ENCODE measurements at places on chromosomes 5 and 9.

GRCh38 chr5:24773261-24773660 lies 128.5 kb upstream of the CDH10 start:
- no peak for DNase-seq

DNA sequence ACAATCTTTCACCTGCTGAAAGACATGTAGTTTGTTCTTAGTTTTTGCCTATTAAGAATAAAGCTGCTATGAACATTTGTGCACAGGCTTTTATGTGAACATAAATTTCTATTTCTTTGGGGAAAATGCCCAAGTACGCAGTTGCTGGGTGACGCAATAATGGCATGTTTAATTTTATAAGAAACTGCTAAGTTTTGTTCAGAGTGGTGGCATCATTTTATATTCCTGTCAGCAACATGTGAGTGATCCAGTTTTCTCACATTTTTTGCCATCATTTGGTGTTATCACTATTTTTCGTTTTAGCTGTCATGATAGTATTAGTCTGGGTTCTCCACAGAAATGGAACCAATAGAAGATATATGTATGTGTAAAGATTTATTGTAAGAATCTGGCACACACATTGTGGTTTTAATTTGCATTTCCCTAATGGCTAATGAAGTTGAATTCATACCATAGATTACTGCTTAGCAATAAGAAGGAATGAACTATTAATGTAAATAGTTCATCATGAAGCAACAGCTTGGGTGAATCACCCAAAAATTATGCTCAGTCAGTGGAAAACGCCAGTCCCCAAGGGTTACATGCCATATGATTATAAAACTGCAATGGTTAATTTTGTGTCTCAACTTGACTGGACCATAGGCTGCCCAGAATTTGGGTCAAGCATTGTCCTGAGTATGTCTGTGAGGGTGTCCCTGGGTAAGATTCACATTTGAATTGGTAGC lies 358.6 kb downstream of the MSX2 start:
- no peak for DNase-seq

- no peak for DNase-seq
Measured at GRCh38 chr5:135221187-135221473, 177.9 kb downstream of the MACROH2A1 start.

DNA sequence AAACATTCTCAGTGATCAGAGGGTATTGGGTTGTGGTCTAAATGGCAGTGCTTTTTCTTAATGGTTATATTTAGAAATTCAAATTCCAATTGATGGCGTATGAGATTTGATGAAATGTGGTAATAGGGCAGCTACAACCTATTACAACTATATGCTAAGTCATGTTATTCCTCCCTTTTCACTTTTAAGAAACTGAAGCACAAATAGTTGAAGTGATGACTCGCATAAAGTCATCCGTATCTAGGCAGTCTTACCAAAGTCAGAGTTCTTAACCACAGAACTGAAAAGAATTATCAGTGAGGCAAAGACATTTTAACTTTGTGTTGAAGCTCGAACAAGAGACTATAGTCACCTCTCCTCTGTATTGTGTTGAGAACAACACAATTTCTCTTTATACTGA lies 28.2 kb downstream of the C9orf152 start:
- DNase-seq: peak; percentile 11

- DNase-seq: no peak
Measured at GRCh38 chr9:113524468-113524867, 60.9 kb downstream of the RGS3 start.

GRCh38 chr9:136160381-136160841 lies 41.7 kb upstream of the TMEM250 start:
- no peak for DNase-seq

DNA sequence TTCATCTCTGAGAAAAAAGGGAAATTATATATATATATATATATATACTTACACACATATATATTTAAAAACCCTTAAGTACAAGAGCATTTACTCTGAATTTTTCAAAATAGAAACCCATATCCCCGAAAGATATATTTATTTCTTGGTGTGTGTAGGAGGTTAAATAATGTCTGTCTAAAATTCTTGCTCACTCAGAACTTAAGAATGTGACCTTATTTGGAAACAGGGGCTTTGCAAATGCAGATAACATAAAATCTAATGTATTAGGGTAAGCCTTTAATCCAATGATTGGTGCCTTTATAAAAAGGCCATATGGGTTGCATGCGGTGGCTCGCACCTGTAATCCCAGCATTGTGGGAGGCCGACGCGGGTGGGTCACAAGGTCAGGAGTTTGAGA lies 517.3 kb upstream of the TLE4 start:
- no peak for DNase-seq

- DNase-seq: peak; percentile 38
Measured at GRCh38 chr5:80569961-80570786, at the start of gene ANKRD34B. TSS of gene ANKRD34B (minus strand) at chr5:80570280. CDS start at chr5:80560019, 10,261 bp downstream.

- no peak for DNase-seq
Measured at GRCh38 chr5:43027054-43027785, 12.9 kb downstream of the ANXA2R start.

DNA sequence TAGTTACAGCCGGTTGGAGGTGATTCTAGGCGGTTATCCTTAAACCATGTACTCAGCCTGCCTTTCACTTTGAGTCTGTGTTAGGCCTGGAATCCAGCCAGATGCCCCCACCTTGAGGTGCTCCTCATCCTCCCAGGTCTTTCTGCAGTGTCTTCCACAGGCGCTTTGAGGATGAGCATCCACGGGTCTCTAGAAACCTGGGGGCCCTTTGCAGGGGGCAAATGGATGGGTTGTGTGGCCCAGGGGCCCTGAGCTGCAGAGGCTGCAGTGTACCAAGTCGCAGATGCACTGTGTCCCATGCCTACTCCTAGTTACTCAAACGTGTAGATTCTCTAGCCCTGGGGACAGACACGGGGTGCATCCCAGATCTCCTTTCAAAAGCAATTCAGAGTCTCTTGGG lies 242.1 kb upstream of the IRX1 start:
- DNase-seq: no peak

GRCh38 chr5:160486573-160486972 lies 64.9 kb downstream of the PTTG1 start:
- DNase-seq: no peak

GRCh38 chr9:68873179-68873578 lies 140.7 kb downstream of the PRKACG start:
- no peak for DNase-seq

DNA sequence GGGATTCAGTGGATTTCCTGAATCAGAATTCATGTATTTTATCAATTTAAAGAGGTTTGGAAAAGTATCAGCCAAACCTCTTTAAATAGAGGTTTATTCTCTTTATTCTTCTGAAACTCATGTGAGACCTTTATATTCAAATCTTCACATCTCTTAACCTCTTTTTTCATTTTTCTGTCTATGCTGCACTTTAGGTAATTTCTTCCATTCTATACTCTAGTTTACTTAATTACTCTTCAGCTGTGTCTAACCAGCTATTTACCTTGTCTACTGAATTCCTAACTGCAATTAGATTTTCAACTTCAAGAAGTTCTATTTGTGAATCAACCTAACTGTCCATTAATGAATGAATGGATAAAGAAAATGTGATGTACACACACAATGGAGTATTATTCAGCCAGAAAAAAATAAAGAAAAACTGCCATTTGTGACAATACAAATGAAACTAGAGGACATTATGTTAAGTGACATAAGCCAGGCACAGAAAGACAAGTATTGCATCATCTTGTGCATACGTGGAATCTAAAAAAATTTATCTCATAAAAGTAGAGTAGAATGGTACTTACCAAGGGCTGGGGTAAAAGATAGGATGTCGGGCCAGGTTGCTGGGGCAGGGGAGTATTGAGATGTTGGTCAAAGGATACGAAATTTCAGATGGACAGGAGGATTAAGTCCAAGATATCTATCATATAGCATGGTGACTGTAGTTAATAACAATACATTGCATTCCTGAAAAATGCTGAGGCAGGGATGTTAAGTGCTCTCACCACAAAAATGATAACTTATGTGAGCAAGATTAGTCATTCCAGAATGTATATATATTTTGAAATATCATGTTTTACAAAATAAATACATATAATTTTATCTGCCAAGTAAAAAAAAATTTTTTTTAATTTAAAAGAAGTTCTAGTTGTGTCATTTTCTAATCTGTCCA lies 129.5 kb upstream of the LRRTM2 start:
- DNase-seq: no peak

DNA sequence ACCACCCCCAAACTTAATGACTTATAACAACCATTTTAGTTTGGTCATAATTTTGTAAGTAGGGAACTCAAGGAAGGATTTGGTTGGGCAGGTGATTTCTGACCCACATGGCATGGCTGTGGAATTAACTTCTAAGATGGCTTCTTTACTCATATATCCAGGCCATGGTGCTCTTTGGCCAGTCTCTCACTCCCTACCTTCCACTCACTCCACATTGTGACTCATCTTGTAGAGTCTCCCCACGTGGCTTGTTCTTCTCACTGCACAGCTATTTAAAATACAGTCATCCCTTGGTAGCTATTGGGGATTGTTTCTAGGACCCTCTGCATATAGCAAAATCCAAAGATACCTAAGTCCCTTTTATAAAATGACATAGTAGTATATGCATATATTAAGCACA lies 76.6 kb upstream of the MAST4 start:
- DNase-seq: no peak

- DNase-seq: peak; percentile 81
Measured at GRCh38 chr9:128339761-128340690, at the start of gene SLC27A4. TSS of gene SLC27A4 (plus strand) at chr9:128340527. CDS start at chr9:128343133, 2,606 bp downstream.

DNA sequence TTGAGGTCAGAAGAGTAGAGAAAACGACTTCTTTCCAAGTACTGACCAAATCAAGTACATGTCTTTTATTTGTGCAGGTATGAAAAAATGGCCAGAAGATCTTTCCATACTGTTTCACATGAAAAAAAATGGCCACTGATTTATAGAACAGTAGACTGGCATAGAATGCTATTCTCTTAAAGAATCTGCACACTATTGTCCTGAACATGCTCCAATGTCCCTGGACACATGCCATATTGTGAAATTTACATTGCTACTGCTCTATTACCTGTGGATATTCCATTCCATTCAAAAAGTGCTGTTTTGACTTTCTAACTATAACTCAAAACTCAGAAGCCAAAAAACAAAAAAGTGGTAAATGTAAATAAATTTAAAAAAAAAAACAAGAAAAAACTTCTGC lies 60.6 kb downstream of the FBXL17 start:
- DNase-seq: no peak

DNA sequence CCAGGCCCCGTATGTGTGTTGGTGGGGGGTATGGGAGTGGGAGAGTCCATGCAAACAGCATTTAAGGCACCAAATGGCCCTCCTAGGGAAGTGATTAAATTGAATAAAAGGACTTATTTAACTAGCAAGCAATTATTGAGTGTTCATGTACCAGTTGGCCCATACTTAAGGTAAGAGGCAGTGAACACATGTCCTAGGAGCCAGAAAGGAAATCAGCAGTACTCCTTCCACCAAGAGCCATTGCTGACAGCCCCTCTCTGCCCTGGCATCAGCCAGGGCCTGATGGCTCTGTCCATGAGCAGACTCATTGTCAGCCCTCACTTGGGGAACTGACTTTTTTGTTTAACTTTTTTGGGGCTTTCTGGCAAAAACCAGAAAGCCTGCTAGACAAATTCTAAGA lies 10.4 kb upstream of the SHROOM1 start:
- no peak for DNase-seq

DNA sequence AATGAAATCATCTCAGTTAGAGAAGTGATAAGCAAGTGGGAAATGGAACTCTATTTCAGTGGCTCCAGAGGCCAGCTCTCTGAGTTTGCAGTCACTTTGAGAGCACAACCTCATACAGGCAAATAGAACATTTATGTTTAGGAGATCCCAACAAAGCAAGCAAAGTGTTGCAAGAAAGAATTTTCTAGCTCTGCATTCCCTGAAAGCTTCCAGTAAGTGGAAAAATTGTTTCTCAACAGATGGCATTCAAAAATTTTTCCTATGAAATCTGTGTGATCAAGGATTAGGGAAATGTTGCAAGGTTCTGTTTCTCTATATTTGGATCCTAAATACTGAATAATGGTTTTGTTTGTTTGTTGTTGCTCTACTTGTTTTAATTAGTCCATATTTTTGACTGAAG lies 764.2 kb upstream of the ZNF608 start:
- DNase-seq: no peak

DNA sequence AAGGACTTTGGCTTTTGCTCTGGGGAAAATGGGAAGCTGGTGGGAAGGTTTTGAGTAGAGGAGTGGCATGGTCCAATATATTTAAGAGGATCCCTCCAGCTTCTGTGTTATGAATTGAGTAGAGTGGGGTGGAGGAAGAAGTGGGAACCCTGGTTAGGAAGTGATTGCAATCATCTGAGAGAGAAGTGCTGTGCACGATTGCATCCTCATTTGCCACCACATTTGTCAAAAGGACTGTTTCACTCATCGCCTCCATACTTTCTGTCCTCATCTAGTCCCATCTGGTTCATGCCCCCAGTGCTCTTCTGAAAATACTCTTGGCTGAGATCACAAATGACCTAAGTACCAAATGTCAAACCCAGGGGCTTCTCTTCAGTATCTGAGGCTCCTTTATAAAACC lies 192.1 kb downstream of the RAB3C start:
- DNase-seq: no peak

DNA sequence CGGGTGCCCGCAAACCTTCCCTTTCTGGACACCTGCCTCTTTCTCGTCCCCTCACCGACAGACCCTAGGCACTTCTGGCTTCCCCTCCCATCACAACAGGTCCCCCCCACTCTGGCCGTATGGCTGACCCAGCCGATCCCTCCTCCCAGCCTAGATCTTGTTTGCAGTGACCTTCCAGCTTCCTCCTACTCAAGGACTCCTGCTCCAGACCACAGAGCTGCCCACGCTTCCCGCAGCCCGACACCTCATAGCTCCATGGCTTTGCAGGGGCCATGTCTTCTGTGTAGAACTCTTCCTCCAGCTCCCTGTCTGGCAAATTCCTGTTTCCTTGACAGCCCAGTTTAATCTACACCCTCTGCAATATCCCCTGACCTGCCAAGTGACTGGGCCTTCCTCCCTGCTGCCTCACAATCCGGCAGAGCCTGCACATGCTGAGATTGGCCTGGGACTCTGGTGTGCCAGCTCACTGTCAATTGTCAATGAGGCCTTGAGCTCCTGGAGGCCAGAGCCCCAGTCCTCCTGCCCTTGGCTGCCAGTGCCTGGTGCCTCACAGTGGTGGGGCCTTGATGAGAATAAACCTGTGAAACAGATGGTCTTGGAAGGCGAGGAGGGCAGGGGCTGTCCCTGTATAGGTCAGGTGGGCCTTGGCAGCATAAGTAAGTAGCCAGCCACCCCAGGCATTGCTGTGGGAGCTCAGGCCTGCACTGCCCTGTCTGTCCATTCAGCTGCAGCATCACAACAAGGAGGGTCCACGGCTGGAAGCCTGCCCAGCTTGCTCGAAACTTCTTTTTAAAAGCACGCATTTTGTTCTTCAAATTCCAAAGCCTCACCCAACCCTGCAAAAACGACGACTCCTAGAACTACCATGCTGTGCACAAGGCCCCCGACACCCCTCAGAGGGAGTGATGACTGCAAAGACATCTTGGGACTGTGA lies 50.5 kb downstream of the GADD45G start:
- DNase-seq: no peak

- no peak for DNase-seq
Measured at GRCh38 chr5:67672636-67673035, 476.0 kb upstream of the CD180 start.

DNA sequence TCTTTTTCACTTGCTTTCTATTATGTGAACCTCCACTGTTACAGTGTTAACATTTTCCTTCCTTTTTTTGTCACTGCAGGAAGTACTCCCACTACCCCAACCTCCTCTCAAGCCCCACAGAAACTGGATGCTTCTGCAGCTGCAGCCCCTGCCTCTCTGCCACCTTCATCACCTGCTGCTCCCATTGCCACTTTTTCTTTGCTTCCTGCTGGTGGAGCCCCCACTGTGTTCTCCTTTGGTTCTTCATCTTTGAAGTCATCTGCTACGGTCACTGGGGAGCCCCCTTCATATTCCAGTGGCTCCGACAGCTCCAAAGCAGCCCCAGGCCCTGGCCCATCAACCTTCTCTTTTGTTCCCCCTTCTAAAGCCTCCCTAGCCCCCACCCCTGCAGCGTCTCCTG lies 18.8 kb downstream of the NUP214 start:
- no peak for DNase-seq

Data from A549 (cell line).